ENCODE measurements at places on chromosomes 1 and 21. TPM values are rescaled to one million over a fixed set of nuclear protein-coding genes. Genes with fewer than 3 reads are reported as not detected.

The EFNA4 gene
- total RNA-seq, result 16.0 TPM

The LIN9 gene
- total RNA-seq, result 11.0 TPM

The FCMR gene
- total RNA-seq, result not detected

The KPNA6 gene
- total RNA-seq, result 52.8 TPM

The TNFRSF1B gene
- 2.6 TPM for total RNA-seq

The SPRR2G gene
- not detected for total RNA-seq

The TMEM240 gene
- 1.0 TPM for total RNA-seq

The RXFP4 gene
- total RNA-seq, result not detected

The ST6GALNAC5 gene
- 0.14 TPM for total RNA-seq

The ZRANB2 gene
- total RNA-seq, result 54.2 TPM

The OR2L3 gene
- not detected for total RNA-seq

The FMO3 gene
- not detected for total RNA-seq

The KLF17 gene
- total RNA-seq, result not detected

The PERM1 gene
- 0.65 TPM for total RNA-seq

The ZFP69B gene
- total RNA-seq, result 1.2 TPM

The L1TD1 gene
- total RNA-seq, result 0.29 TPM

The C1orf116 gene
- total RNA-seq, result 10.4 TPM

The DONSON gene
- 36.2 TPM for total RNA-seq

The VWA5B1 gene
- total RNA-seq, result not detected

The NPR1 gene
- 1.4 TPM for total RNA-seq

The ADORA3 gene
- not detected for total RNA-seq

The RCOR3 gene
- total RNA-seq, result 42.3 TPM

The FMO1 gene
- not detected for total RNA-seq

The ADORA1 gene
- 46.0 TPM for total RNA-seq

The TTLL7 gene
- 0.75 TPM for total RNA-seq

The ANXA9 gene
- total RNA-seq, result 42.5 TPM
